ENCODE measurements at places on chromosomes 11 and 22.

DNA sequence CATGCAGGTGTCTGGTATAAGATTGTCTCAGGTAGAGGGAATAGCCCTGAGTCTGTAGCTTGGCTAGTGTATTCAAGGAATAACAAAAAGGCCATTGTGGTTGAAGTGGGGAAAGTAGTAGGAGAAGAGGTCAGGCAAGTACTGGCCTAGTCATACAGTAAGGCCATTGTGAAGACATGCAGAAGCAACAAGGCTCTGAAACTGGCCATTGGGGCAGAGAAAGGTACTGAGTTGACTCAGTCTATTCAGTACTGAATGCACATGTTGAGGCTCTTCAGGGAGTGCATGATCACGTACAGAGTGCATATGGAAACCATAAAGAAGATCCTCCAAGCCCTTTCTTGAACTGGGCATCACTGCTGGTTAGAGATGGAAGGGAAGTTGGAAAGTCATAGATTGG is 477.6 kb downstream of the SOX6 start:
- DNase-seq = no peak

GRCh38 chr11:64659417-64660144 is 63.4 kb downstream of the NRXN2 start:
- DNase-seq = peak; percentile 22

DNA sequence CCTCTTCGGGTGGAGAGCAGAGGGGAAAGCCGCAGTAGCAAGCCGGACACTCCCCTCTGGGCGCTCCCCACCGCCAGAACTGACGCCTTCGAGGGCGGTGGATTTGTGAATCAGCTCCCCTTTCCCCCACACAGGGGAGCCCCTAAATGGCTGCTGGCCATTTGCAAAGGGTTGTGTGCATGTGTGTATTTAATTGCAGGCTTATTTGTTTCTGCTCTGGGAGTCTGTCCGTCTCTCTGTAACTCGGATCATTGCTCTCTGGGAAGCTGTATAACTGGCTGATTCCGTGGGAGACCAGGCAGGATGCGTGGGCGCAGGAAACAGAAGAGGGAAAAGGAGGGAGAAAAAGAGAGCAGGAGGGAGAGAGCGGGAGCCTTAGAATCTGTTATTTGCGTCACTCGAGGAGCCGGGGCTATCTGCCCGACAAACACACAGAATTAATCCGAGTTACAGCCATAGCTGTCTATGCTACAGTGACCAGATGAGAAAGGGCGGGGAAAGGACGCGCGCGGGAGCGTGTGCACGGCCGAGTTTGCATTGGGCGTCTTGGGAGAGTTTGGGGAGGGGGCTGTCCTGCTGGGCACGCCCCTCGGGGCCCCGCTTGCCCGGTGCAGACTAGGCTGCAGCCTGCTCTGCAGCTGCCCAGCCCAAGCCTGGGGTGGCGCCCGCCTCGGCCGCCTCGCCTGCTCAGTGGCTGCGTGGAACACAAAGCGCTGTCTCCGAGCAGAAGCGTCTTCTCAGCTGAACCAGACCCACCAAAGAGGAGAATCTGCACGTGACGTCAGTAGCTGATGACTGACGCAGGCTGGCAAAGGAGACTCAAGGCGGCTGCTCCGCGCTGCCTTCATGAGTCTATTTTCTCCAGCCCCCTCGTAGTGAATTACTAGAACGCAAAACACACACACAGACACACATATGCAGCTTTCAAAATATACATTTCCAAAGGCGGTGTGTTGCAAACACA is 105.3 kb upstream of the HSD17B12 start:
- DNase-seq = no peak

DNA sequence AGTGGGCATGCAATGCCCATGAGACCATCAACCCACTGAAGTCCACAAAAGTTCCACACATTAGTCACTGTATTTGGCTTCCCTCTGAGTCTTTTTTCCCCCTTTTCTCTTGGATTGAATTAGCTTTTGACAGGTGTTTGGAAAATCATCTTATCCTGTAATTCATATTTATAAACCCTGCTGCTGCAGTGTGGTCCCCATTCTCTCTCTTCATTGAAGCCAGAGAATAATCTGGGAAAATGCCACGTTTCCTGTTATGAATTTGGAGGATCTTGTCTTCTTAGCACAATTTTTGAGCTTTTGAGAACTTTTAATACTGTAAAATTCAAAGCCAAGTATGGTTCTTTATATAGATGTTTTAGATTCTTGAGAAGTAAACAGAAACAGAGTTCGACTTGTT is 84.8 kb downstream of the UVRAG start:
- DNase-seq = no peak

DNA sequence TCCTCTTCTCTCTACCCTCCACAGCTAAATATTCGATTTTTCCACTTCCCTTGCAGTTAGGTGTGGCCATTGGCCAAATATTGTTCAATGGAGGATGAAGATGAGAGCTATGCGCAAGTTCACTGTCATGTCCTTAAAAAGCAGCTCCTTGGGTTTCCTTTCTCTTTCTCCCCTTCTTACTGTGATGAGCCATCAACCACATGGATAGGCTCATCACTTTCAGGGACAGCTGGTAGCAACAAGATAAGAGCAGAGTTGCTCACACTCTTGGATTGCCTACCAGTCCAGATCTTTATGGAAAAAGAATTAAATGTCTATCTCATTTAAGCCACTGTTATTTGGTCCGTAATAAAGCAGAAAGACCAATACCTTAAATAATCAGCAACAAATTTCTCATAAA is 377.0 kb downstream of the DDX10 start:
- no peak for DNase-seq

DNA sequence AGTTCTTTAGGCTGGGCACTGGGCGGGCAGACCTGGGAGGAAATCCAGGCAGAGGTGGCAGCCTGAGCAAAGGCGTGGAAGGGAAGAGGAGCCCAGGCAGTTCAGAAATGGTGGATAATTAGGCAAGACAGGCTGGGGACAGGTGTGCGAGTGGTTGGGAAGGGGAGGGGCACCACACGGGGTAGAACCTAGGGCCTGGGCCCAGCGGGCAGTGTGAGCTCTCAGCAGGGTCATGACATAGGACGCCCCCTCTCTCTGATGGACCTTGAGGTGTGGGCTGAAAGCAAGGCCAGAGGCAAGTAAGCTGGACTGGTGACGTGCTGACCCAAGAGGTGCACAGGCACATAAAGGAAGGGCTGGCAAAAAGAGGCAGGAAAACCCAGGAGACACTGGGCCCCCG is 6.8 kb downstream of the UFD1 start:
- DNase-seq = no peak

DNA sequence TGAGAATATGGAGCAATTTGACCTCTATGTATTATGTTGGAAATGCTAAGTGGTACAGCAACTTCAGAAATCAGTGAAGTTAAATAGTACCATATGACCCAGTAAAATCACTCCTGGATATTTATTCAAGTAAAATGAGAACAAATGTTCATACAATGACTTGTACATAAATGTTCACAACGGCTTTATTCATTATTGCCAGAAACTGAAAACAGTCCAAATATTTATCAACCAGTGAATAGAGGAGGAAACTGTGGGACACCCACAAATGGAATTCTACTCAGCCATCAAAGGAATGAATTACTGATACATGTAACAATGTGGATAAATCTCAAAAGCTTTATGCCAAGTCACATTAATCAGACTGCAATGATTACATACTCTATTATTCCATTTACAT is 416.3 kb downstream of the AASDHPPT start:
- no peak for DNase-seq

DNA sequence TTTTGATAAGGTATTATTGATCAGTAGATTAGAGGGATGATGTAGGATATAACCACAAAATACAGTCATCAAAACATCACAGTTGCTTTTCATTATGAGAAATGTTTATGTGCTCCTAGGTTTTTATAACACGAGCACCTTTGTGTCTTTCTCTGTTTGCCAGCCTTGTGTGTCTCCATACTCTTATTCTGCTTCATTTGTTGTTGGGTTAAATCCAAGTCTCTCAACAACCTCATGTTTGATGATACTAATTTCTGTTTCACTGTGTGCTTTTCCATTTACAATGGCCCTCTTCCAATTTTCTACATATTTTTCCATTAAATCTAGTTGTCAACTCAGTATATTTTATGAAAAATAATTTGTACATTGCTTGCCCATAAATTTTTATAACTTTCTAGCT is 107.7 kb upstream of the POU2AF2 start:
- DNase-seq = no peak

- DNase-seq = no peak
These were observed 554.7 kb downstream of the SOX6 start for GRCh38 chr11:15801616-15802015.

DNA sequence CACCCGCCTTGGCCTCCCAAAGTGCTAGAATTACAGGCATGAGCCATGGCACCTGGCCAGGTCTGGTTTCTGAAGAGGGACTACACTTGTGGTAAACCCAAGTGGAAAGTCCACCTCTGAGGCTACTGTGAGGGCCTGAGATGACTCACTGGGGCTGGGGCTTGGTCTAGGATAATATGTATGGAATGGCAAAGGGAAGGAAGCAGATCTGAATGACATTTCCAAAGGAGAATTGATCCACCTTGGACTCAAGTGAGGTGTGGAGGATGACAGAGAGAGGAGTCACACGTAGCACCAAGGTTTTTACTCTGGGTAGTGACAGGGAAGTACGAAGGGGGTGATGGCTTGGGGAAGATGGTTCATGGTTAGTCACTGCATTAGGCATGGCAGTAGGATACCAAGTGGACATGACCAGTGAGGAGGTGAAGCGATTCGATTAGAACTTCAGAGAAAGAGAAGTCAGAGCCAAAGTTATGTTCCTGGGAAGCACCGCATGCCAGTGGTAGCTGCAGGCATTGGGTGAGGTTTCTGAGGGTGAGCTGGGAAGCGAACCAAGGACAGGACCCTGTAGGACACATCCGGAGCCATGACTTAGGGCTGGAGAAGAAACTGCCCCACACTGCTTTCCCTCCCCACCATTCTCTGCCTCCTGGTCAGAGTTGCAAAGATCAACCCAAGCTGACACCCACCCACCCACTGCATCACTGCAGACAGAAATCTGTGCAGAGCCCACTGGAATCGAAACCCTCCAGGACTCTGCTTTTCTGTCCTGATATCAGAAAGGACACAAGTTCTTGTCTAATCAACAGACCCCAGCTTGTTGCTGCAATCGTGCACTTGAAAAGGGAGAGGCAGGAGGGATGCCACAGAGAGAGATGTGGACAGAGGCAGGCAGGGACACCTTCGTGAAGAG is 13.0 kb upstream of the BCL9L start:
- DNase-seq = no peak

GRCh38 chr11:85132851-85133585 is 494.1 kb downstream of the DLG2 start:
- DNase-seq = no peak

- DNase-seq = no peak
These were observed 8.3 kb upstream of the ARHGEF17 start for GRCh38 chr11:73299751-73300150.

DNA sequence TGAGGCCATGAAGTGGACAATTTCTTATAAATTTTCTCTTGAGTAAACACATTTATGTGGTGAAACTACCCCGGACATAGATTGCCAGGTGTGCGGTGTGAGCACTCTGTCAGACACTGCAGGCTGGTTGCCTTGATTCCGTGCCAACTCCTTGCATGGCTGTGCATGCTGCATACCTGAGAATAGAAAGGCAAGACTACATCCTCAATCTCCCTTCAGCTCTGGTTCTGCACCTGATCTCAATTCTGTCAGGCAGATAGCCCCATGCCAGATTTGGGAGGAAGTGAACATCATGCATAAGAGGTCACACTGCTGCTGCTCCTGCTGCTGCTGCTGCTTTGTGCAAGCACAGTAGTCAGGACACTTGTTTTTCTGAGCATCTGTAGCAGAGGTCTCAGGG is 42.5 kb upstream of the DEUP1 start:
- no peak for DNase-seq

- DNase-seq = no peak
These were observed 5.7 kb downstream of the ZFTA start for GRCh38 chr11:63762654-63763495.

- no peak for DNase-seq
These were observed 125.0 kb downstream of the KCNC1 start for GRCh38 chr11:17859552-17859951.

- no peak for DNase-seq
These were observed 340.2 kb downstream of the TBC1D22A start for GRCh38 chr22:47102648-47103047.

DNA sequence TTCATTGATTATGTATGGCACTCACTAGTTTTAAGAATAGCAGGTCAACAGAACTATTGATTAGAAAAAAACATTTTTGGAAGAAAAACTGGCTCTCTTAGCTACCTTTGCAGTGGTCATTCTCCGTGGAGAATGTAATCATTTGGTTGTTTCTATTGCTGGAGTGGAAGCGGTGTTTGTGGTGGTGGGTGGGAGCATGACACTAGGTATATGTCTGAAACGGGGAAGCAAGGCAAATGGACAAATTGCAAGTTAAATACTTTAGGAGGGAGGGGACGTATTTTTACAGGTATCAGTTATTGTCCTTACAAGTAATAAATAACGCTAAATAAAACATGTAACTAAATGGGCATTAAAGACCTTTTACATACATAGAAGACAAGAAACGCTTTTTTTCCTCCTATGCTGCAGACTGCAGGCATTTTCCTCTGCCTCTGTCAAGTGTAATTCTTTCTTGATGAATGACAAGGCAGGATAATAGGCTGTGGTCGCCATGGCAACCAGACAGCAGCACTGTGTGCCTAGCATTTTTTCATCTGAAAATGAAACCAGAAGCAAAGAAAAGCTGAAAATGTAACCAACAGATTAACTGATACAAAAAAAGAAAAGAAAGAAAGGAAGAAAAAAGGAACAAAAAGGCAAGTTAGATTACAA is 46.2 kb downstream of the BLID start:
- no peak for DNase-seq

GRCh38 chr11:6111673-6112072 is 4.2 kb downstream of the OR56B4 start:
- no peak for DNase-seq

GRCh38 chr11:6931146-6931713 is 5.0 kb downstream of the ZNF215 start:
- no peak for DNase-seq

DNA sequence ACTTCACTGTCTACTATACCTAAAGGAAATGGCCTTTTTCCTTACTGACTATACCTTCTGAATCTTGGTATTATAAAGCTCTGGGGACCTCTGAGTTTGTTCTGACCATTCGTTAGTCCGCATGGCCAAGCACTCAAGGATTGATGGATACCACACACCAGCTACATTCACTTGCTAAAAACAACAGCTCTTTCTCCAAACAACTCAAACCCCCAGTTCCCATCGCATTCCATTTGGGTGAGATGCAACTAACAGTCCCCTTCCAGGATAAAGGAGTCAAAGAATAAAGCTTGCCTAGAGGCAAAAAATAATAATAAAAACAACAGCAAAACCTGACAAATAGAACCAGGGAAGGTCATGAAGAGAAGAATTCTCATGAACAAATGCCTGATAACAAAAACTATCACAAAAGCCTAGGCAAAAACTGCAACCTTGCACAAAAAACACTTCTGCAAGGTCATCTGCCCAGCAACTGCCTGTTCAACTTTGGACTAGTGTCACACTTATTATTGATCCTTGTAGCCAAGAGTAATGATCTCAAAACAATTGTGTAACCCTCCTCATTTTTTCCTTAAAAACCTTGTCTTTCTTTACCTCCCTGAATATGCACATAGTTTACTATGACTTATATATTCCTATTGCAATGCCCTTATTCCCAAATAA is 139.0 kb upstream of the GUCY1A2 start:
- DNase-seq = no peak

All from NCI-H460 (cell line).